Epithelial cell of esophagus (primary cell): ENCODE measurements at places on chromosomes 2 and 18.
A peak's percentile ranks its signal among the peaks of the same experiment; 100 is the strongest.

- no peak for DNase-seq
These were observed 88.7 kb upstream of the MAP4K3 start for GRCh38 chr2:39525636-39526412.

DNA sequence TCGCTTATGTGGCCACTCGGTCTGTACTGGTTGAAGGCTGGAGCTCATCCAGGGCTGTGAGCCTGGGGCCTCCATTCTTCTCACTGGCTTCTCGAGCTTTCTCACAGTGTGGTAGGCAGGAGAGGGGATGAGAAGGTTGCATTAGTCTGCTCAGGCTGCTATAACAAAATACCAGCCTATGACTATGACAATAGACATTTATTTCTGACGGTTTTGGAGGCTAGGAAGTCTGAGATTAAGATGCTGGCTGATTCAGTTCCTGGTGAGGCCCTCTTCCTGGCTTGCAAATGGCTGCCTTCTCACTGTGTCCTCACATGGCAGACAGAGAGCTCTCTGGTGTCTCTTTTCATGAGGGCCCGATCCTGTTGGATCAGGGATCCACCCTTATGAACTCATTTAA, 6.2 kb upstream of the STK25 start:
- DNase-seq, result no peak

DNA sequence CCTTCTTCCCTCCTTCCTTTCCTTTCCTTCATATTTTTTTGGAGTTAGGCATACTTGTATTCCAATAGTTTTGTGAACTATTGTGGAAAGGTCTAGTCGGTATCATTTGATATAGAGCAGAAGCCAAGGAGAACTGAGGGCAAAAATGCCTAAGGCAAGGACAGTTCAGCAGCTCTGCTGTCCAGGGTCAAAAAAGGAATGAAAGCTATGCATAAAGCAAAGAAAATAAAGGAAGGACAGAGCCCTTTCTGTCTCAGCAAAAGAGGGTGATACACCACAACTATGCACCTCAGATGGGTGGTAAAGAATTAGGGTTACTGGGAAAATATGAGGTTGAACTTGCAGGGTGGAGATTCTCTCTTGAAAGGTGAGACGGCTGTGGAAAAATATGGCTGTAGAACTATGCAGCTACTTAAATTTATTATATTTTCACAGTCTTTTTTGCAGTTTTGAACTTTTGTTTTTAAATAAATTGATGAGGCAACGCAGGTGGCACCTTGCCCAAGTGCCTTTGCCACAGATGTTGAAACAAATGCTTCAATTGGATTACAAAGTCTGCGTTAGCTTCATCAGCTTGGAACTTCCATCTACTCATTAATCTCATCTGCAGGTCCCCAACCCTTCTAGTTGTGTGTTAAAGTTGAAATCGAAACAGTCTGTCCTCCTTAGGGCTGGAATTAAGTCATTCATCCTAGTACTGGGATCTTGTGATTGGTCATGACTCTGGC, 20.8 kb downstream of the LHCGR start:
- no peak for DNase-seq

- DNase-seq, result peak; percentile 49
These were observed 1.5 kb downstream of the EPAS1 start for GRCh38 chr2:46298522-46299353.

DNA sequence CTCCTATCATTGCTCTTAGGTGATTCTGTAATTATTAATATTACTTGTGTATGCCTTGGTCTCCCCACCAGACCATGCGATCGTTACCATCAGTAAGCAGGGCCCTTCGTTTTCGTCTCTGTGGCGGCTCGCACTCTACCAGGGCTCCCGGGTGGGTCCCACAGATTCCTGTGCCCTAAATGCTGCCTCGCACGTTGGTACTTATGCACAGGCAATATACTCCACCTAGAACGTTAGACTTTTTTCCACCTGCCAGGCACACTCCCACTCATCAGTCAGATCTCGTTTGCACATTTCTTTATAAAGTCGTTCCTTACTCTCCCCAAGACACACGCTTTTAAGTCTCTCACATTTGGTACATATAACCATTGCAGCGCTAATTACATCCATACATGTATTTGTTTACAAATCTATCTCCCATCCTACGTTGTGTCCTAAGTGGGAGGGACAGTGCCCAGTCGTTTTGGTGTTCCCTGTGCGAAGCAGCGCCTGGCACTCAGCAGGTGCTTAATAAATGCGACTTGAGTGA, 901 bp downstream of the FEZ2 start:
- no peak for DNase-seq

GRCh38 chr2:181196401-181196800, 216.0 kb downstream of the UBE2E3 start:
- DNase-seq, result no peak

GRCh38 chr2:238277695-238278094, 10.7 kb downstream of the PER2 start:
- no peak for DNase-seq

- DNase-seq, result peak; percentile 77
These were observed 164.9 kb upstream of the HAAO start for GRCh38 chr2:42957109-42957860.

- no peak for DNase-seq
These were observed 33.0 kb upstream of the KIF5C start for GRCh38 chr2:148842050-148842449.

- peak; percentile 78 for DNase-seq
These were observed 146.3 kb downstream of the GCA start for GRCh38 chr2:162490052-162490717.

DNA sequence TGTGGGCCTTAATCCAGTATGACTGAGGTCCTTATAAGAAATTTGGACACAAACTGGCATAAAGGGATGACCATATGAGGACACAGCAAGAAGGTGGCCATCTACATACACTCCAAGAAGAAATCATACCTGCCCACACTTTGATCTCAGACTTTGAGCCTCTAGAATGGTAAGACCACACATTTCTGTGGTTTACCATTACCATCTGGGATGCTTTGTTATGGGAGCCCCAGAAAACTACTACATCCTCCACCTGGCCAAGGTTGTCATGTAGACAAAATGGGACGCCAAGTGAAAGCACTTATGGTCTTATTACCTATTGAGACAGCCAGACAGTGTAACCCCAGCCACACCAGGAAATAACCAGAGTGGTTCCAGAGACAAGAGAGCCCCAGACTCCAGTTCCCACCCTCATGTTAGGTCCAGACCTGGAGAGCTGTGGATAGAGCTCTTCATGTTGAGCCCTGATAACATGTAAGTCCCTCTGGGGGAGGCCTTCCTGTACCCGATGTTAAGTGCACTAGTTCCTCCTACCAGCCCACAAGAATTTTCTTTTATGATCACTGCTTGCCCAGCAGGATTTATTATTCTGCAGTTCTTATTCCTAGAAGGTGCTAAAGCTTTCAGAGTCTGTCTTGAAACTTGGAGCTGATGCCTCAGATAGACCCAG, 4.6 kb upstream of the ADD2 start:
- DNase-seq, result no peak

GRCh38 chr2:71860381-71860926, 287.2 kb downstream of the CYP26B1 start:
- DNase-seq, result no peak

- DNase-seq, result no peak
These were observed 82.9 kb downstream of the ZCCHC2 start for GRCh38 chr18:62605685-62606084.

GRCh38 chr2:176794392-176794791, 418.2 kb upstream of the HNRNPA3 start:
- DNase-seq, result no peak

DNA sequence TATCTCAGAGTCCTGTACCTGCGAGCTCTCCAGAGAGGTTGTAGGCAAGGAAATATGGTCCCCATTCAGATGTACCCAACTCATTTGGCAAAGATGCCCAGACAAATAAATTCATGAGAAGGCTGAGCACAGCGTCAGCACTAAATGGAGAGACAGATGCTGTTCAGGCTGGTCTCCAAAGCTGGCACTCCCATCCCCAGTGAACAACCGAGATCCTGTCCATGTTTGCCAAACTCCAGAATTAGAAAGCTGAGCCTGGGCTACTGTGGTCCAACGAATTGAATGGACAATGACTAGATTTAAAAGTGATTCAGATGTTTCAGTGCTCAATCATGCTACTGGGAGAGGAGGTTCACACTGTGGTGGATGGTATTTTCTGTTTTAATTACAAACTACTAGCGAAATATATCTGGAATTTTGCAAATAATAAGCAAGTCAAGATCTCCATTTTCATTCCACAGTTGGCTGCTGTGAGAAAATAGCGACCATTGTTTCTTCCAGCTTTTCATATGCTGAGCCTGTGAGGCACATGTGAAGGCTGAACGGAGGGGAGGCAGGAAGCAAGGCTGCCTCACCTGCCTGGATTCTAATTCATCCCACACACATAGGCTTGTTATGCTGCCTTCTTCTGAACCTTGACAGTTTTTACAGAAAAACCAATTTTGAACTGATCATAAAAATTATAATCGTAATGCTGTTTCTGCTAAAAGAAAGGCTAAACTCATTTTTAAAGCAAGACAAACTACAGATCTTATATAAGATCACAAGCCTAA, 22.6 kb upstream of the DAPL1 start:
- DNase-seq, result no peak

GRCh38 chr2:123546353-123546752, 478.7 kb upstream of the CNTNAP5 start:
- DNase-seq, result peak; percentile 37
